ENCODE measurements at places on chromosomes 12 and 14. TPM values are rescaled to one million over a fixed set of nuclear protein-coding genes. Genes with fewer than 3 reads are reported as not detected.

GRCh38 chr12:90393089-90393488 is 561.9 kb downstream of the CCER1 start:
- DNase-seq = no peak

- no peak for DNase-seq
Measured at GRCh38 chr12:120225852-120226640, 25.1 kb upstream of the RPLP0 start.

Gene NTN4
- 99.8 TPM for polyA plus RNA-seq

- no peak for DNase-seq
Measured at GRCh38 chr12:96395236-96395635, 5.0 kb downstream of the CDK17 start.

Gene TMPRSS12
- 0.13 TPM for polyA plus RNA-seq

GRCh38 chr14:64723691-64724577 is 19.7 kb downstream of the PLEKHG3 start:
- DNase-seq = no peak

Gene COX8C
- 0.71 TPM for polyA plus RNA-seq

- DNase-seq = no peak
Measured at GRCh38 chr12:30754383-30754749, 385 bp downstream of the CAPRIN2 start.

DNA sequence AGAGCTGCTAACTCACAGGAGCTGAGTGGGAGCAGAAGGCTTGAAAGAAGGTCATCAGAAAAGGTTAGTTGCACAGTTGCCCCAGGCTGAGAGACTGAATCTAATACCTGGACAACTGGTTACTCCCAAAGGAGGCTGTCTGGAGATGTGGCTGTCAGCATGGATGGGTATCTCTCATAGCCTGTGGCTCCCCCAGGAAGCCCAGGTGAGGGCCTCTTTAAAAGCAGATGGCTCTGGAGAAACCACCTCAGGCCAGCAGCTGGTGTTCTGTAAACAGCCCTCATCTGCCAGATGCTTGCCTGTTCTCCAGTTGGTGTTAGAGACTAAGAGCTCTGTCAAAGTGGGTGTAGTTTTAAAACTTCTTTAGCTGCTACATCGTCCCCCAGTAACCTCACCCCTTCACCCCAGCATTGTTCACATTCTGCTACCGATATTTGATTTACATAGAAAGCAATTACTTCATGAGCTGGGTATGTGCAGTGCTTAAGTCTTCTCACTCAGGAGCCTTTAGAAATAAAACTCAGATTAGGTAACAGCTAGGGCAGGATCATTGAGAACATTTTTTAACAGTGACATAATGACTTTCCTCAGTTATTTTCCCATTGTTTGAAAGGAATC is 25.8 kb downstream of the DACT1 start:
- no peak for DNase-seq

DNA sequence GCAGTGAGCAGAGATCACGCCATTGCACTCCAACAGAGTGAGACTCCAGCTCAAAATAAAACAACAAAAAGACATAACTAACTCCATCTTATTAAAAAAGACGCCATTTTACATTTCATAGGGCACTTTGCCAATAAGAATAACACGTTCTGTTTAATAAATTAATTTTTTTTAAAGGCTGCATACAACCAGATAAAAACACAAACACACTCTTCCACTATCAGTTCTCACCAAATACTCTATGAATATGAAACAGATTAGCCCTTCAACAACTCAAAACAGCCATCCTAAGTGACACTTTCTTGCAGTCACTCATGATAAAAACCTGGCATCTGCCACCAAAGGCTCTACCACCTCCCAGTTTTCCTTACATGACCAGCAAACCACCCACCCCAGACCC is 16.1 kb downstream of the AICDA start:
- DNase-seq = no peak

GRCh38 chr14:61326146-61326545 is 4.8 kb downstream of the PRKCH start:
- DNase-seq = no peak

GRCh38 chr14:56963381-56963780 is 153.1 kb upstream of the OTX2 start:
- DNase-seq = no peak

DNA sequence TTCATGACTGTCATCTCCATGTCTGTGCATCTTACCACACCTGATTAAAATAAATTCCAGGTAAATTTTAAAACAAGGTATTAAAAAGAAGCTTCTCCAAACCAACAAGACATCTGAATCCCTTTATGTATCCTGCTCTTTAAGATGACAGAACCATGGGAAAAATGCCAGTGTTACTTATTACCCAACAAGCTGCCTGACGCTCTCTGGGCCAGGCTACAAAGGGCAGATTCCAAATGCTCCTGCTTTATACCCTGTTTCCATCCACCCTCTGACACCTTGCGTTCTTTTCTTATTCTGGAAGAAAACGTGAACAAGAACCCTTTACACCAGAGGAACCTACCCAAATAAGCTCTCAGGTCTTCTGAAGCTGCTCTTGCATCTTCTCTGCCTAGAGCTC is 70.7 kb downstream of the SLC8A3 start:
- DNase-seq = no peak

Gene ARHGEF25
- 30.5 TPM for polyA plus RNA-seq

DNA sequence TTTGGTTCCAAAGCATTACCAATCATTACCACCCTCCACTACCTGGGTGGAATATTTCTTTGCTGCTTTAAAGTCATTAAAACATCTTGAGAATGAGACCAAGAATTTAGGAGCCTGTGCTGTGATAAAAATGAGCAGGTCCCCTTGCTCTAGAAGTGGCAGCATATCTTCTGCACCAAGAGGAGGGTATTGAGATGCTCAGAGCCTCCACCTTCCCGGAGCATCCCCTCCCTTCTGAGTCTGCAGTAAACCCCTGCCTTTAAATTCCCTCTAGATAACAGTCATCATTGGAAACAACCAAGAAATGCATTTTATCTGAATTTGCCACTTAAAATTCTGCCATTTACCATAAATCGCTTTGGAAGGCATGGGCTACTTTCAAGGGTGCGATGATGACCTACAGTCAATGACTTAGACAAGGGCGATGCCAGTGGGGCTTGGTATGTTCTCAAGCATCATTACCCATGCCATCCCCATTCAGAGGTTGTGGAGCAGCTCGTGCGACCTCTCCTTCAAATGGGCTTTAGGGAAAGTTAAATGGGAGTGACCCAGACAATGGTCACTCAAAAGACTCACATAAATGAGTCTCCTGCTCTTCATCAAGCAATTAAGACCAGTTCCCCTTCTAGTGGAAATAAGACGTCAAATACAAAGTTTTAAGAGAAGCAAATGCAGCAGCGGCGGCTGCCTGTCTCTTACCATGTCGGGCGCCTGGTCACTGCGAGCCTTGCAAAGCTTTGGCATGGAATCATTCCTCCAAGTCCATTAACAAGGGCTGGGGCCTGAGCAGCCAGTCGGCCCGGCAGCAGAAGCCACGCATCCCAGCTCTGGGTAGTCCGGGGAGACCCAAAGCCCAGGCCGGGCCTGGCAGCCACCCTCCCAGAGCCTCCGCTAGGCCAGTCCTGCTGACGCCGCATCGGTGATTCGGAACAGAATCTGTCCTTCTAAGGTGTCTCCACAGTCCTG is 334.5 kb downstream of the TMEM121 start:
- no peak for DNase-seq
